ENCODE measurements at places on chromosomes 7 and 10.

DNA sequence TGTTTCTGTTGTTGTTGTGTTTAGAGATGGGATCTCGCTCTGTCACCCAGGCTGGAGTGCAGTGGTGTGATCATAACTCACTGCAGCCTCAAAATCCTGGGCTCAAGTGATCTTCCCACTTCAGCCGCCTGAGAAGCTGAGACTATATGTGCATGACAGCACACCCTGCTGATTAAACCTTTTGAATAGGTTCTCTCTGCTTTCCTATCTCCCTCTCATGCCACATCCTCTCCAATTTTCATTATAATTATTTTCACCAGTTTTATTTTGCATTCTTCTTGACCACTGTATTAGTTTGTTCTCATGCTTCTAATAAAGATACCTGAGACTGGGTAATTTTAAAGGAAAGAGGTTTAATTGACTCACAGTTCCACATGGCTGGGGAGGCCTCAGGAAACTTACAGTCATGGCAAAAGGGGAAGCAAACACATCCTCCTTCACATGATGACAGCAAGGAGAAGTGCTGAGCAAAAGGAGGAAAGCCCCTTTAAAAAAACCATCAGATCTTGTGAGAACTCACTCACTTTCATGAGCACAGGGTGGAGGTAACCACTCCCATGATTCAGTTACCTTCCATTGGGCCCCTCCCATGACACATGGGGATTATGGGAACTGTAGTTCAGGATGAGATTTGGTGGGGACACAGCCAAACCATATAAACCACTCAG, 12.9 kb downstream of the AGK start:
- no peak for DNase-seq

DNA sequence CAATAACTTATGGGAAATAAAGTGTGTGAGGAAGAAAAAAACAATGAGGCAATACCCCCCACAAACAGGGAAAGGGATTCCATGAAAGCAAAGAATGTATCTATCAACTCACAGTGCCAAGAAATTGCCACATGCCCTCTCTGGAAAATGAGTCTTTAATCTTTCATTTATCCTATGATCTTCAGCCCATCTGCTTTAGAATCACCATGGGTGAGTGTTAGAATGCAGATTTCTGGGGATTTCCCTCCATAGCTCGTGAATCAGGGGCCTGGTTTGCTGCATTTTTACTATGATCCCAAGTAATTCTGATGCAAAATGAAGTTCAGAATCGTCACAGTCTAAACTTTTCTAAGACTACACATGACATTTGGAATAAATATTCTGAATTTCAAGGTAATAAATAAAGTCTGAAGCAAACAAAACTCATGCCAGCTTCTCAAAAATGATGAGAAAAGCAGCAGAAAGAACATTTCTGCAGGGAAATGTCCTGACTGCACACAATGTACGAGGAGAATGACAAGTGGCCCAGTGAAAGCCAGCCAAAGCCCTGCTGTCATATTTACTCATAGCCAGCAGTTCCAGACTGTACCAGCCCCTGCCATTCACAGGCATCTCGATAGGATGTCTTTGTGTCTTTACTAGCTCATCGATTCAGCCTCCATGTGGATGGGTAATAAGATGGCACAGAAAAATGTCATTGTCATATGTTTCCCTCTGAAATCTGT, 167.1 kb downstream of the ELMO1 start:
- no peak for DNase-seq

DNA sequence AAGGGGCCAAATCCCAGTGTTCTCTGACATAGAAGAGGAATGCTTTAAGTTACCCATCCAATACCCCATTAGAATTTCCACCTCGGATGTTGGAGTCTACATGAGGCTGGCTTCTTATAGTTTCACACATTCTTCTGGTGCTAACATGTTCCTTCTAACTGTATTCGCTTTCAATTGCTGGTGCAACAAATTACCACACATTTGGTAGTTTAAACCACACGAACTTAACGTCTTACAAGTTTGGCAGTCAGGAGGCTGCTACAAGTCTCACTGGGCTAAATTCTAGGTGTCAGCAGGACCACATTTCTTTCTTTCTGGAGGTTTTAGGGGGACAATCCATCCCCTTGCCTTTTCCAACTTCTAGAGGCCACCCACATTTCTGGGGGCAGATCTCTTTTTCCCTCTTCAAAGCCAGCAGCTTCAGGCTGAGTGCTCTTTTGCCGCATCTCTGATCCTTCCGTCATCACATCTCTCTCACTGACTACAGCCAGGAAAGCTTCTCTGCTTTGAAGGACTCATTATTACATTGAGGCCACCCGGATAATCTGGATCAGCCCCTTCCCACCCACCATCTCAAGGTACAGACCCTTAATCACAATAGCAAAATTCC, 5.1 kb upstream of the MACC1 start:
- DNase-seq, result no peak

GRCh38 chr7:38842746-38843145, 66.2 kb downstream of the VPS41 start:
- no peak for DNase-seq

DNA sequence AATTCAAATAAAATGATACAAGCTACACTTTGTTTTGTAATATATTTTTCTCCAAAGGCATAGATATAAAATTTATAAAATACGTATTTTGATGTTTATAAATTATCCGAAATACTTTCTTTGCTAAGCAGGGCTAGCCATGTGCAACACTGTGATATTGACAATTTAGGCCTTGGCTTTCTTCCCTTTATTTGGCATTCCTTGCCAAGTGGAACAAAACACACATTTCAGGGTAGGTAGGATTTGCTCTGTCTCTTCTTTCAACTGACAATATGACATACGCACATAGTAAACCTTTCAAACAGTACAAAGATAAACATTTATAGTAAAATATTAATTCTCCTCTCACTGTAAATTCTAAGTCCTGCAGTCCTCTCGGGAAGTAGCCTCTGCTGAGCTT, 103.3 kb upstream of the POT1 start:
- DNase-seq, result no peak

DNA sequence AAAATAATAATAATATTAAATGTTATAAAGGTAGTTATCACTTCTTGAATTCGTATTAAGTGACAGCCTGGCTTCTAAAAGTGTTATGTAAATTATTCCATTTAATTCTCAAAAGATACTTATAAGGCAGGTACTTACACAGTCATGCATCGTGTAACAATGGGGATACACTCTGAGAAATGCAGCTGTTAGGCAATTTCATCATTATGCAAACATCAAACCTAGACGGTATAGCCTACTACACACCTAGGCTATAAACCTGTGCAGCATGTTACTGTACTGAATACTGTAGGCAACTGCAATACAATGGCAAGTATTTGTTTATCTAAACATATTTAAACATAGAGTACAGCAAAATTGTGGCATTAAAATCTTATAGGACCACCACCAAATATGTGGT, 1.5 kb downstream of the IFIT1 start:
- no peak for DNase-seq

DNA sequence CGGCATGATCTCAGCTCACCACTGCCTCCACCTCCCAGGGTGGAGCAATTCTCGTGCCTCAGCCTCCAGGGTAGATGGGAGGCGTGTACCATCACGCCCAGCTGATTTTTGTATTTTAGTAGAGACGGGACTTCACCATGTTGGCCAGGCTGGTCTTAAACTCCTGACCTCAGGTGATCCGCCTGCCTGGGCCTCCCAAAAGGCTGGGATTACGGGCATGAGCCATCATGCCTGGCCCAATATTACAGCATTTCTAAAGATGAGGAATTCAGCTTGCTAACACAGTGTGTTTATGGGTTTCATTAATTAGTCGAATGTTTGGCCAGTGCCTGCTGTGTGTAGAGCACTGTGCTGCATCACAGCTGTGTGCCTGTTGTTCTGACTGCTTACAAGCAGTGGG, 3.7 kb downstream of the WDR37 start:
- no peak for DNase-seq

- DNase-seq, result no peak
Measured at GRCh38 chr10:62056219-62056618, 154.7 kb downstream of the ARID5B start.

GRCh38 chr7:39017369-39017915, 39.7 kb downstream of the POU6F2 start:
- DNase-seq, result no peak

- DNase-seq, result no peak
Measured at GRCh38 chr10:72375173-72375572, 20.5 kb upstream of the DNAJB12 start.

All from heart left ventricle (tissue), 16 donors.